ENCODE measurements at places on chromosomes 7 and 10. TPM values are rescaled to one million over a fixed set of nuclear protein-coding genes. Genes with fewer than 3 reads are reported as not detected.

DNA sequence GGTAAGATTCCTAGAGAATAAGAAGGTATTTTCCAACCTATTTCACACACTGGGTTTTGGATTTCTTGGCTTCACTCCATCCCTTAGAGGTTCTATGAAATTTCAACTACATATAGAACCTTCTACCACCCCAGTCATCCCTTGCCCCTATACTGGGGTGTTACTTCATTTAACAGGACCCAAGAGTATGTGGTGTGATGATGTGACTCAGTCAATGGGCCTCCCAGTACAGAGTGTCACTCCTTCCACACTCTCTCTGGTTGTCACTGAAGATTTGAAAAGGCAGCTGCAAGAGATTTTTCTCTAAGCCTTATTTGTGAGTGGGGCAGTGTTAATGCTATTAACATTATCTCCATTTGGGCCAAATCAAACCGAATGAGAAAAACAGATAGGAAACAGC, 33.5 kb downstream of the FGFBP3 start:
- H3K27ac ChIP-seq: no peak overlapping the region
- no peaks in the 10 kb centered on the region for H3K36me3 ChIP-seq
- DNase-seq: no peak
- H3K4me3 ChIP-seq: no peak overlapping the region
- no peaks in the 10 kb centered on the region for H3K4me1 ChIP-seq
- no peaks in the 10 kb centered on the region for H3K27me3 ChIP-seq

SPAM1 gene
- total RNA-seq: not detected

DNA sequence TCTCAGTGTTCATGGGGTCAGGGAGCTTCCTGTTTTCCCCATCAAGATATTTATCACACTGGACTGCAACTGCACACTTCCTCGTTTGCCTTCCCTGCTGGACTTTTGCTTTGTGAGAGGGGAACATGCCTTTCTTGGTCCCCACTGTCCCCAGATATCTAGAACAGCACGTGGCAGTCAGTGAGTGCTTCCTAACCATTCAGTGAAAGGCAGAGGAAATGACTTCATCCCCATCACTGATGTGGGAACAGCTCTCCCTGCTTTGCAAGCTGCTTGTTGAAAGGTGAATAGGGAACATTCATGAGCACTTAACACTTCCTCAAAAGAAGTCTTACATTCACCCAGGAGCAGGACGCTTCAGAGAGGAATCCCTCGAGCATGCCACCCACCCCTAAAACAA, 135.4 kb downstream of the MYOF start:
- H3K36me3 ChIP-seq: no peaks in the 10 kb centered on the region
- no peak overlapping the region for H3K27ac ChIP-seq
- H3K4me3 ChIP-seq: no peak overlapping the region
- H3K4me1 ChIP-seq: no peaks in the 10 kb centered on the region
- no peak for DNase-seq
- H3K27me3 ChIP-seq: no peaks in the 10 kb centered on the region

DNA sequence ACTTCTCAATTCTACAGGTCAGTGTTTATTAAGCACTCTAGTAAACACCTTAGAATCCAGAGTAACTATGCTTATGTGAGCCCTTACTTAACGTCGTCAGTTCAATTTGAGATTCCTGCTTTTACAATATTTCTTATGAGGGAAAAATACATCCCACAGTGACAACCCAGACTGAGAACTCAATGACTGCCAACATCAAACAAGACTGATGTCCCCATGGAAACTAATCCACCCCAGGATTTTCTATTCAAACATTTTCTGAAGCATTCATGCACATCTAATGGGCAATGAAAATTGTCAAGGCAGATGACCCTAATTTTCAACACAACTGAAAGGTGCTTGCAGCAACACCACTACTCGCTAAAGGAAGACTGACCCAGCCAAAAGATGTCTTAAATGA, 67.0 kb downstream of the ATE1 start:
- H3K4me1 ChIP-seq: no peaks in the 10 kb centered on the region
- DNase-seq: no peak
- no peak overlapping the region for H3K27ac ChIP-seq
- peaks cover 2% of the 10 kb centered on the region for H3K27me3 ChIP-seq
- H3K36me3 ChIP-seq: no peaks in the 10 kb centered on the region

DNA sequence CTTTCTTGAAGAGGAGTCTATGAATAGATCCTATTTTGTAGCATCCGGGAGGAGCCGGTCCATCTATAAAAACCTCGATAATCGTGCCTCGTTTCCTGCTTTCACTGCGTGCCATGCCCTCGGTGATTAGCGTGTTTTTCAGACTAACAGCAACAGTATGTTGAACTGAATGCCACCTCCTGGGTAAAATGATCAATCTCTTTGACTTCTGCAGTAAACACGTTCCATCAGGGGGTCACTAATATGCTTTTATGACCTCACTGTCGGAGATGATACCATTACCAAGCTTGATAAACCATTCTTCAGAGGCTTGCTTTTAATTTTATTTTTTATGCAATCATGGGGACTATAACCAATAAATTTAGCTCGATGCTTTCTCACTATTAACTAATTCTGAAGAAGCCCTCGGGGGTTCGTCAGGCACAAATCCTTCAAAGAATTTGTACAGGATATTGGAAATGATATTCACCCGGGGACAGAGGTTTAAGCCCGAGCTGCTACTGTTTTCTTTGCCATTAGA, 228.3 kb downstream of the ADARB2 start:
- no peaks in the 10 kb centered on the region for H3K4me1 ChIP-seq
- no peaks in the 10 kb centered on the region for H3K36me3 ChIP-seq
- no peaks in the 10 kb centered on the region for H3K27me3 ChIP-seq
- no peak for DNase-seq

DNA sequence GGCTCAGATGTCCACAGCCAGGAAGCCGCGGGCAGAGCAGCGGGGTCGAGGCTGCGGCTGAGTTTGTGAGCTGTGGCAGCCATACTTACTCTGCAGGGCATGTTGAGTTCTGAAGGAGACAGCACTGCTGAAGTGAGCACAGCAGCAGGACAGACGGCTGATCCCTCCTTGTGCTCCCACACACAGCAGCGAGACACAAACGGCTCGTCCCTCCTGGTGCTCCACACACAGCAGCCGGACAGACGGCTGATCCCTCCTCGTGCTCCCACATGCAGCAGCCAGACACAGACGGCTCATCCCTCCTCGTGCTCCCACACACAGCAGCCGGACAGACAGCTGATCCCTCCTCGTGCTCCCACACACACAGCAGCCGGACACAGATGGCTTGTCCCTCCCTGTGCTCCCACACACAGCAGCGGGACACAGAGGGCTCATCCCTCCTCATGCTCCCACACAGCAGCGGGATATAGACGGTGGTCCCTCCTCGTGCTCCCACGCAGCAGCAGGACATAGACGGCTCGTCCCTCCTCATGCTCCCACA, 305.1 kb downstream of the PTPRN2 start:
- H3K36me3 ChIP-seq: no peaks in the 10 kb centered on the region
- H3K27me3 ChIP-seq: no peaks in the 10 kb centered on the region
- no peak for DNase-seq
- H3K4me3 ChIP-seq: no peak overlapping the region
